ENCODE measurements at places on chromosomes 1 and 21.

- no peak for DNase-seq
These were observed 70.9 kb downstream of the C4BPA start for GRCh38 chr1:207174913-207175312.

DNA sequence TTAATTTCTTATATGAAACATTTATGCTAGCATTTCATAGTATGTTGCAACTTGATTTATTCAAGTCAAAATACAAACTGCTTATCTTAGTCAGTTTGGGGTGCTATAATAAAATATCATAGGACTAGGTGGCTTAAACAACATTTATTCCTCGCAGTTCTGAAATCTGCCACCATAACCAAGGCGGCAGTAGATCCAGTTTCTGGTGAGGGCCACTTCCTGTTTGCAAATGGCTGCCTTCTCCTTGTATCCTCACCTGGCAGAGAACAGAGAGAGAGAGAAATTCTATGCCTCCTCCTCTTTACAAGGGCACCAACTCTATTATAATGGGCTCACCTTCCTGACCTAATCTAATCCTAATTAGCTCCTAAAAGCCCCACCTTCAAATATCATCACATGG lies 76.1 kb upstream of the RGS2 start:
- DNase-seq = peak; percentile 43

DNA sequence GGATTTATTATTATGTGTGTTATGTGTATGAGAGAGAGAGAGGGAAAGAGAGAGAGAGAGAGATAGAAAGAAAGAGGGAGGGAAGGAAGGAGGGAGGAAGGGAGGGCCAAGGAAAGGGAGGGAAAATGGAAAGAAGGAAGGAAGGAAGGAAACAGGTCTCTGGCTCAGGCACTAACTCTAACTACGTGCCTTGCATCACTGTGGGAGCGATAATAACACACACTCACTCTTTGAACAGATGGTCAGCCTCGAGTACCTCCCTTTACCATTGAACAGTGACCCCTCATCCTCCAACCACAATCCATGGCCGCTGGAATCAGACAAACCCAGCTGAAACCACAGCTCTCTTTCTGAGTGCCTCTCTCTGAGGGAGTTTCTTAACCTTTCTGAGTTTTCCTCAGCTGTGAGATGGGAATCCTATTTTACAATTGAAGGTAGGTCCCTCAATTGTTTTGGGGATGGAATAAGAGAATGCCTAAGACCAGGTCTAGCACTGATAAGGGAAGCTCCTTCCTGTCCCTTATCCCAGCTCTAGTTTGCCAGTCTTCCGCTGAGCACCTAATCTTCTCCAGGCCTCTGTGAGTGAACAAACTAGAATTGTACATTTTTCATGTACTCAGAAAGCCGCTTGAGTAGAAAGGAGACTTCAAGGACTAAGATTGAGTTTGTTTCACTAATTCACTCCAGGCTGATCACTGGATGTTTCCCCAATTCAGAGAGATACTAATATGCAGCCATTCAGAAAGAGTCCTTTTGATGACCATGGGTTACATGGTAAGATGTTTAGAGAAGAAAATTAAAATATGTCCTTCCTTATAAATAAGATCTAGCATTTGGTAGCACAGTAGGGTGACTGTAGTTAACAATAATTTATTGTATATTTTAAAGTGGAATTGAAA lies 62.8 kb downstream of the IRF2BP2 start:
- no peak for DNase-seq

GRCh38 chr1:58611861-58612385 lies 34.9 kb upstream of the TACSTD2 start:
- no peak for DNase-seq

- DNase-seq = no peak
These were observed 1.6 kb downstream of the OR2AK2 start for GRCh38 chr1:247966532-247967204.

GRCh38 chr1:159171688-159172501 lies 480 bp downstream of the CADM3 start:
- no peak for DNase-seq

DNA sequence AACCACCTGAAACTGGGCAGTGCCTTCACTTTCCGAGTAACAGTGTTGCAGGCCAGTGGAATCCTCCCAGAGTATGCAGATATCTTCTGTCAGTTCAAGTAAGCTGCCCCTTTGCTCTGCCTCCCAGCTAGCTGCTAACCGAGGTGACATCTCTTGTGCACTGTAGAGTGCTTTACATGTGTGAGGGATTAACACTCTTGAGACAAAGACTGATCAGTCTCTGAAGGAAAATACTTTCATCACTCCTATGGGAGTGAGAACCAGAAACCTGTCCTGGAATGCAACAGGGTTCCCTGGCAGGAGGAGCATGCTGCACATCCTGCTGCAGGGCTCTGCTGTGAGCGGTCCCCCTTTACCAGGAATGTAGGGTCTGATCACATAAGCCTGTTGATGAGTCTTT lies 61.4 kb upstream of the PGD start:
- DNase-seq = no peak

DNA sequence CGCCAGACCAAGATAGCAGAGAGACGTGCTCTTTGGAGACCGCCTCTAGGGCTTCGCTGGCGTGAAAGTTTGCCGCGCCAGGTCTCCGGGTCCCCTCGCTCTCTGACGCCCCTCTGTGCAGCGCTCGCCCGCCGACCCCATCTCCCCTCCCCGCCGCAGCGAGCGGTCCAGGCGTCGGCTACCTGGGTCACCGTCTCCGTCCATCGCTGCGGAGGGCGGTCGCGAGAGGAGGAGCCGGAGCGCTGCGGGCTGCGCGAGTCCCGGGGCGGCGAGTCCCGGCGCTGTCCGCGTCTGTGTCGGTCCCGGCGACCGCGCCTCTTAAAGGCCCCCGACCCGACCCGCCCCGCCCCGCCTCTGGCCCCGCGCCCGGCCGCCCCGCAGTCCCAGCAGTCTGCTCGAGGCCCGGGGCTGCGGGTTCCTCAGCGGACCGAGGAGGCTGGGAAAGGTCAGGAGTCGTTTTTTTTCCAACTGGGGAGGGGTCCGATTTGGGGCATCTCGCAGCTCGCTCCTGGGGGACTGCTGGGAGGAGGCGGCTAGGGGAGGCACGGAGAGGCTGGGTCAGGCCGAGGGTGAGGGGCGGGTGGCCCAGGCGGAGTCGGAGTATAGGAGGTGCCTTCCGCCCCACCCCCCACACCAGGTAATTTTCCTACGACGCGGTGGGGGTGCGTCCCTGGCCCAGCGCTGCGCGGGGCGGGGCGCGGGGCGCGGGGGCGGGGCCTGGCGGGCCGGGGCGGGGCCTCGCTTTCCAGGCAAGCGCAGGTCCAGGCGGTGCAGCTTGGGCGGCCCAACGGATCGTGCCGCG lies at the start of the genes FBXO2 and FBXO44:
Gene FBXO2, minus strand, starts transcription at position 293 of the 802 bp plus-strand sequence. Its CDS starts 89 bp downstream, at position 204.
Gene FBXO44, plus strand, starts transcription at position 741 of the 802 bp plus-strand sequence. CDS start 959 bp downstream, outside the sequence.
- DNase-seq = peak; percentile 26

DNA sequence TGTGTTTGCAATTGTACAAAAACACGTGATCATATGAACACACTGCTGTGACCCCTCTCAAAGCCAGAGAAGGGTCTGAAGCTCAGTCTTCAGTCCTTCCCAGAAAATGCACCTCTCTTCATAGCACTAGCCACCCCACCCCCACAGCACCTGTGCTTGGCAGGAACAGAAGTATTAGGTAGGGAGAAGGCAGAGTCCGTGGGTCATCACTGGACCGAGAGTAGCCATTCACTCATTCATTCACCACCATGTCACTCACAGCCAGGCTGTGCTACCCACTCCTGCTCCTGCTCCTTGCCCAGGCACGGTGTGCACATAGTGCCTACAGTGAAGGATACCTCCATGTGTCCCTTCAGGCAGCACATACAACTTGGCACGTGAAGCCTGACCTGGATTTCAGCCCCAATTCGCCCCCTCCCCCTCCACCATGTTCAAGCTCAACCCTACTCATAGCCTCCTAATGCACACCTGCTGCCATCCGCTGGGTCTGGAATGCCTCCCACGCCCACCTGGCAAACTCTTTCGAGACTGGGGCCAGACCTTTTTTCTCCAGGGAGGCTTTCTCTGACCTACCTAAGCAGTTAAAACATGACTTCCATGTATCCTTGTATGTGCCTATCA lies 81.9 kb upstream of the GALNT2 start:
- no peak for DNase-seq

GRCh38 chr1:211722277-211723175 lies 47.1 kb upstream of the NEK2 start:
- DNase-seq = no peak

DNA sequence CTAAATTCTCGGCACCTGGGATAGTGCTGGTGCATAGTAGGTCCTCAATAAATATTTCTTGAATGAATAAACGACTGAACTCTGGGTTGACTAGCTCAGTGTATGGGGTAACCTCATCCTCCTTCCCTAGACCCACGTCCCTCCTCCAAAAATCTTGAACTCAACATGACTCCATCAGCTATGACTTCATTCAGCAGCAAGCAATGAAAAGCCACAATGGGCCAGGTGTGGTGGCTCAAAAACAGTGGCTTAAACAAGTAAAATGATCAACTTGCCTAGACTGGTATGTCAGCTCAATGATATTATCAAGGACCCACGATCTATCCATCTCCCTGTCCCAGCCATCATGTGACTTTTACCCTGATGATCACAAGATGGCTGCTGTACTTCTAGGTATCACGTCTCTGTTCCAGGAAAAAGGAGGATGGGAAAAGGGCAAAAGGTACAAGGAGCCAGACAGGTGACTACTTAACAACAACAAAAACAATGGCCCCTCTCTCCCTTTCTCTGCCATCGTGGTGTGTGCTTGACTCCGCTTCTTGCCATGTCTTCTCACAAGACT lies 13.0 kb upstream of the PAQR7 start:
- no peak for DNase-seq

DNA sequence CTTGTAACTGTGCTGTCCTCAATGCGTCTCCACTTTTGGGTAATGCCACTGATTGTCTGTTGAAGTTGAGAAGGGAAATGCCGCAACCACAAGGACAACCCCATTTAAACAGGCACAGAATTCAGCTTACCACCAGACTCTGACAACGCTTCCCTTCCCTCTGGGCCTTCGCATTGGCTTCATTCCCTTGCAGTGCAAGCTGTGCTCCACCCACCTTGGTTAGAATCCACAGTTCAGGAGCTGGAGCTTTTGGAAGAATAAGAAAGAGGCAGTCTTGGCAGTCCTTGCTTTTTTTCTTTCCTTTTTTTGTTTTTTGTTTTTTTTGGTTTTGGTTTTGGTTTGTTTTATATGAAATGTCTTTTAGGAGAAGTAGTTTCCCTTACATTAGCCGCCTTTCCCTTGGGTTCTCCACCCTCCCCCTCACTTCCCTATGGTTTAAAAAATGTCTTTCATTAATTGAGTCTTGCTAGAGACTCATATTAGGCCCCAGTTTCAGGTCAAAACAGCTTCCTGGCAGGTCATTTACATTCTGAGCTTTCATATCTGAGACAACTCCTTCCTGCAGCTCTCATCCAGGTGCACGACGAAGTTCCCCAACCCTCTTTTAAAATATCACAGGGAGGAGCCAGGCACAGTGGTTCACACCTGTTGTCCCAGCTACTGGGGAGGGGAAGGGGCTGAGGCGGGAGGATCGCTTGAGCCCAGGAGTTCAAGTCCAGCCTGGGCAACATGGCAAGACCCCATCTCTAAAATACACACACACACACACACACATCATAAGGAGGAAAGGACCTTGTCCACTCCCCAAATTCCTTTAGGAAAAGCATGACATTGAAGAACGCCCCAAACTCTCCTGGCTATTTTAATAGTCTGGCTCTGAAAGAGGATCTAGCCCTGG lies 20.7 kb upstream of the LAX1 start:
- DNase-seq = no peak

GRCh38 chr1:241837901-241838300 lies 10.1 kb upstream of the EXO1 start:
- DNase-seq = peak; percentile 95

DNA sequence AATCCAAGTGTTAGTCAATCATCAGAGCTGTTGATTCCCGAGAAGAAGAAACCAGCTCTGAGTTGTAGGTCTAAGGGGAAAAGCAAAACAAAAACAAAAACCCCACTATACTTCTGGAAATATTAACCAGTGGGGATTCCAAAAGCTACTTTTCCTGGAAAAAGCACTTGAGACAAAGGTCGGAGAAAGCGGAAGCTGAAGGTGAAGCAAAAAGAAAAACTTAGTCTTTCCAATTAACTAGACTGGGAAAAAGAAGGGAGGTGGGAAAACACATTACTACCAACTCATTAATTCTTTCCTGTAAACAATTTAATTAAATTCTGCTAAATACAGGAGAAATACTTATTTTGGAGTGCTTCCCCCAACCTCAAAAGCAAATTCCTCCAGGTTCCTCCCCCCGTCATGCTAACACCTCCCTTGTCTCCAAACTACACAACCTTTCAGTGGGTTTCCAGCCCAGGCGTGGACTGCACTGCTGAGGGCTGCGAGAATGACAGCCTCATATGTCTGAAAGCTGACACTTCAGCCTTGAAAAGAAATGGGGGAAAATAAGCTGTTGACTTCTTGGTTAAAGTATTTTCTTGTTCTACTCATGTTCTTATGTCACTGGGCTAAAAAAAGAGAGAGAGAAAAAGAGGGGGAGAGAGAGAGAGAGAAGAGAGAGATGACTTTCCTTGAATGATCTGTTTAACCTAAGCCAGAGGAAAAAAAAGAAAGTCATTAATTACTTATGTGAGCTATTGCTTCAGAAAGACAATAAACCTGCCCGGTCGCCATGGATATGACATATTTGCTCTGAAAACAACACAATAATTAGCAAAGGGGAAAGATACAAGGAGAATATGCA lies 5.1 kb downstream of the CASZ1 start:
- no peak for DNase-seq

GRCh38 chr1:200351826-200352549 lies 57.8 kb downstream of the ZNF281 start:
- DNase-seq = peak; percentile 86

GRCh38 chr21:45010096-45010495 lies 64.3 kb upstream of the ADARB1 start:
- peak; percentile 24 for DNase-seq

DNA sequence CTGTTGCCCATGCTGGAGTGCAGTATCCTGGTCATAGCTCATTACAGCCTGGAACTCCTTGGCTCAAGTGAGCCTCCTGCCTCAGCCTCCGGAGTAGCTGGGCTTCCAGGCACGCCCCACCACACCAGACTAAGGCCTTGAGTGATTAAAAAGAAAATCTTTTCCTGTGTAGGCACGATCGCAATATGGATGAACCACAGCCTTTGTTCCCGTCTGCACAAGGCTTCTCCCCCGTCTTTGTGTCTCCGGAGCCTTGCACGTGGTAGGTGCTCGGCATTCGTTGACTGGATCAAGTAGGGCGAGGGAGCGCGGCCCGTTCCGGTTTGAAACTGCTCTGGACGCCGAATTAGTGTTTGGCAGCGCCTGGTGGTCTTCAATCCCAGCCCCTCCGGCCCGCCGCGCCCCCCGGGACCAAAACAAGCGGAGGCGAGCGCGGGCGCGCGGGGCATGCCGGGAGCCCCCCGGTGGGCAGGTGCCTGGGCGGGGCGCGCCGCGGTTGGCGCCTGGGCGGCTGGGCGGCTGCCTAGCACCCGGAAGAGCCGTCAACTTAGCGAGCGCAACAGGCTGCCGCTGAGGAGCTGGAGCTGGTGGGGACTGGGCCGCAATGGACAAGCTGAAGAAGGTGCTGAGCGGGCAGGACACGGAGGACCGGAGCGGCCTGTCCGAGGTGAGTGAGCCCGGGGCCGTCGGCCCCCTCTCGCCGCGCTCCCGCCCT lies at the start of gene SFT2D2:
Gene SFT2D2, plus strand, starts transcription at position 529 of the 715 bp plus-strand sequence. Its CDS starts 76 bp downstream, at position 605.
- DNase-seq = peak; percentile 82

- DNase-seq = no peak
These were observed 1565.9 kb downstream of the PLA2G4A start for GRCh38 chr1:188394677-188395076.

All from ELR (cell line).